Skeletal muscle cell (primary cell): ENCODE measurements at places on chromosomes 5 and 9.

DNA sequence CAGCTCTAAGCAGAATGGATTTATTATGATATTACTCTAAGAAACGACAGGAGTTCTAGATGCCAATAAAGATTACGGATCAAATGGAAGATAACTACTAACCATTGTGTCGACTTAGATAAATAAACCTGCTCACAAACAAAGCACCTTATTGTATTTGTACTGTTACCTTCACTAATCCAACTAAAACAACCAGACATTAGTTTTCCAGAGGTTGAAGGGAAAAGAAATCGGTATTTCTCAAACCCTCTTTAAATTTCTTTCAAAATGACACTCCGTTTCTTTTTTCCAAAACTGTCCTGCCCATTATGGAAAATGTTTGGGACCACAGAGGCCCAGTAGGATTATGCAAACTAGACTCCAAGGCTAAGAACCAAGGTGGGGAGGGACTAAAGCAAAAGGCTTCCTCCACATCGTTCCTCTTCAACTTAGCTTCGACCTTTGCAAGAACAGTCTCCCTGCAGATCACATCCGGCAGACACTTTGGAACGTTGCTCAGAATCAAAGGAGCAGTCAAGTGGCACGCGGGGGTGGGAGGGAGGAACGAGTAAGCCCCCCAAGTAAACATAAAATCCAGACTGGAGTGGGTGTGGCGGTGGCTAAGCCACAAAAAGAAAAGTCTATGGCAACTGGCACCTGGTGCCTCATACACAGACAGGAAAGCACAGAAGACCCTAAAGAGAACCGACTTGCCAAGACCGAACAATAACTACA, 2.7 kb downstream of the MLLT3 start:
- no peak for DNase-seq

DNA sequence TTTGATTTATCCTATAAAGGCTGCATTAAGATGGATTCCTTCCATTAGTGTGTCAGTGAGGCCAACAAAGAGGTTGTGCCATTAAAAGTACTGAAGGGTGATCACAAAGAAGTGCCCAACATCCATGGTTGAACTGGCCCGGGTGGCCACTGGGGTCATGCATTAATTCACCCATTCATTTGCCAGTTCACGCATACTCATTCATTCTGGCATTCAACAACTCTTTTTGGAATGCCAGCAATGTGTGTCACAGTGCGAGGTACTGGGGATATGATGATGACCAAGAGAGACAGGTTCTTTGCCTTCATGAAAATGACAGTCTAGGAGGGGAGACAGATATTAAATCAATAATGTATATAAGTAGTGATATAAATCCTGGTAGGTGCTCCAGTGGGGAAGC, 93.2 kb downstream of the PTTG1 start:
- DNase-seq, result no peak

- DNase-seq, result no peak
These were observed 2.6 kb downstream of the CCDC125 start for GRCh38 chr5:69329905-69330489.

- no peak for DNase-seq
These were observed 91.1 kb downstream of the PRDM6 start for GRCh38 chr5:123180178-123180577.

- no peak for DNase-seq
These were observed 73.7 kb downstream of the SHB start for GRCh38 chr9:37995348-37995737.
